Aorta (tissue), 5 donors: ENCODE measurements at places on chromosomes 5 and 9. TPM values are rescaled to one million over a fixed set of nuclear protein-coding genes. Genes with fewer than 3 reads are reported as not detected.

- no peak for DNase-seq
Observed at GRCh38 chr5:58497921-58498320, 6.7 kb downstream of the GAPT start.

GRCh38 chr5:76400466-76400865 is 2.6 kb upstream of the IQGAP2 start:
- no peak for DNase-seq

GRCh38 chr5:90562341-90562740 is 3.7 kb downstream of the ADGRV1 start:
- no peak for DNase-seq

The STOM gene
- total RNA-seq, result 384 TPM

DNA sequence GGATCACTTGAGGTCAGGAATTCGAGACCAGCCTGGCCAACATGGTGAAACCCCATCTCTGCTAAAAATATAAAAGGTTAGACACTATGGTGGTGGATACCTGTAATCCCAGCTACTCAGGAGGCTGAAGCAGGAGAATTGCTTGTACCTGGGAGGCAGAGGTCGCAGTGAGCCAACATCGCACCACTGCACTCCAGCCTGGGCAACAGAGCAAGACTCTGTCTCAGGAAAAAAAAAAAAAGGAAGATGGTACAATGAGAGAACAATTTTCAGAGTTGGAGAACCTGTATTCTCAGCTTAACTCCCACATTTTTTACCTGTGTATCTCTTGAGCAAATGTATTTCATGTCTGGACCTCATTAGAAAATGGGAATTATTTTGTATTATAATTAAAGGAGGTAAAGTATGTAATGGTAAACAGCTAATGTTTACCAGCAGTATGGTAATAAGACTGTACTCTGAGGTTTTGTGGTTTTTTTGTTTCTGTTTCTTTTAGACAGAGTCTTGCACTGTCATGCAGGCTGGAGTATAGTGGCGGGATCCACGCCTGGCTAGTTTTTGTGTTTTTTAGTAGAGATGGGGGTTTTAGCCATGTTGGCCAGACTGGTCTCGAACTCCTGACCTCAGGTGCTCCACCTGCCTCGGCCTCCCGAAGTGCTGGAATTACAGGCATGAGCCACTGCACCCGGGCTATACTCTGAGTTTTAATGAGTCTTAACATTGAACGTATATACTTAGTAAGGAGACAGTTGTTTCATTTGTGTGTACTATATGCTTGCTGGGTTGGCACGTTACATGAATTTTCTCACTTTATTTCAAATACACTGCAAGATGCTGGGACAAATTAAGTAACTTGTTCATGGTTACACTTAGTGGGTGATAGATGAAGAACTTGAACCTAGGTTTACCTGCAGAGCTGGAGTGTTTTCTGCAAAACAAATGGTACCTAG is 16.2 kb downstream of the UHRF2 start:
- no peak for DNase-seq

The ADAMTS12 gene
- total RNA-seq, result 3.6 TPM

GRCh38 chr5:55222985-55223811 is 3.9 kb downstream of the MCIDAS start:
- DNase-seq, result no peak
